ENCODE measurements at places on chromosomes 2 and 18.

GRCh38 chr18:79684787-79685186 is 5.2 kb downstream of the CTDP1 start:
- DNase-seq = no peak

- DNase-seq = no peak
These were observed 136.4 kb downstream of the LRP2 start for GRCh38 chr2:169225906-169226305.

- DNase-seq = no peak
These were observed 914.1 kb downstream of the CCDC85A start for GRCh38 chr2:57097855-57098254.

DNA sequence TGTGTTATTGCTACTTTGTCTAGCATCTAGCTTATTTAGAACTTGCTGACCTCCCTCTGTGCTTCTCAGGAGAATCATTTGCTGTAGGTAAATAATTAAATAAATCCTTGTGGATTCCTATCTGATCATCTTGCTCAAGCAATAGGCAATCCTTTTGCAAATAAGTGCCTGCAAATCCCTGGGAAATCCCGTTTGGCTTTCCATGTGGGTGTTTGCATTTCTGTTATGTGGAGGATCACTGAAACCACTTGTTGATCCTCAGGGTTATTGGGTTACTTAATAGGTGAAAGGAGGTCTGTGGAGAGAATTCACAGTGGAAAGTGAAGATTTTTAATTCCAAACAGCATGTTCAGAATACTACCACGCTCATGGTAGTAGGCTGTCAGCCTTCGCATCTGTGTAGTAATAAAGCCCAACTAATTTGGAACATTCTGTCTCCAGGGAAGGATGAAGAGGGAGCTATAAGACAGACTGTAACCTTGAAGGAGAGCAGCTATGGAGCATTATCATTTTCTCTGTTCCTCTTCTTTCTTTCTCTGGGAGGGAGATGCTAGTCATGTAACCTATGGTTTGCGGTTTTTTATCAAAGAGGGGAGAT is 72.5 kb downstream of the GULP1 start:
- no peak for DNase-seq

DNA sequence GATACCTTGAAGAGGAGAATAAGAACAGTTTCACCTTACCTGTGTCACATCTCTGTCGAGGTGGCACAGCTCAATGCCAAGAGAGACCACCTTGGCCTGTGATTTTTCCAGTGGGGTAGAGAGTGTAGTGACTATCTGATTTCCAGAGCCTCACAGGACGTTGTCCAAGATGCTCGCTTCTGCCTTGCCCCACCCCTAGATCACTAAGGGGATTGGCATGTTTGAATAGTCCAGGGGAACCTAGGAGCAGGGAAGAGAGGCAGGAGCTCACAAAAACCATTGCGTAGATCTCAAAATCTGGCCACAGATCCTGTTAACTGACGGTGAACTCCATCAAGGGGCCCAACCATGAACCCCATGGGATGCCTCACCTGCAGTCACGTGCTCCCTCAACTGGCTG is 24.2 kb downstream of the TMEM178A start:
- DNase-seq = no peak

DNA sequence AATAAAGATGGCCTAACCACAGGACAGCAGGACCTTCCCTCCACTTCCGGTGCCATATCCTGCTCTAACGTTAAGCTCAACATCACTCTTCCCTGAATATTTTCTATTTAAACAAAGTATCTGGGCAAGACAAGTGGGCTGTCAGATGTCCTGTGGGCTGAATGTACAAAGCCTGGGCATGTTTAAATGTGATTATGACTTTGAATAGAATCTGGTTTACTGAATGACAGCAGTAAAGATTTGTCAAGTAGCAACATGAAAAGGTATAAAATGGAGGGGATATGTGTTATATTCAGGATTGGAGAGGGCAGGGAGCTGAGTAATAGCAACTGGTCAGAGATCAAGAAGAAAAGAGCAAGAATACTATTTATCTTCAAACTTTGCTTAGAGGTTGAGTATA is 540.9 kb downstream of the NRXN1 start:
- DNase-seq = no peak

GRCh38 chr2:109203246-109204011 is 74.4 kb downstream of the SH3RF3 start:
- DNase-seq = no peak

DNA sequence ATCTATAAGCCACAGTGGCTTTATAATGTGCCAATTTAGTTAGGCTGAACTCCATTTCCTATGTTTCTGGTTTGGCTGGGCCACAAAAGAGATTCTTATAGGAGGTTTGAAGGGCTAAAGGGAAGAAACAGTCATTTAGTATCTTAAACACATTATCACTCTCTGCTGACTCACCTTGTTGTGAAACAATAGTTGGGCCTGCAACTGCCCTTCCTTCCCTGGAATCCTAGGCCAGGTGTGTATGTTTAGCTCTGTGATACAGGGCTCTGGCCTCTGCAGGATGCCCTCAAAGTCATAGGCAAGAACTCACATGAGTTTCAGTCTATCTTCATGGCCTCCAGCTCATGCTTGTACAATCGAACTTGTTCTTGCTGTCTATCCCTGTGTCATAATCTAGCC is 400.0 kb upstream of the CELF4 start:
- DNase-seq = no peak

- no peak for DNase-seq
These were observed 64.7 kb downstream of the TEX51 start for GRCh38 chr2:126963390-126963789.

GRCh38 chr2:128784626-128785306 is 466.1 kb upstream of the HS6ST1 start:
- DNase-seq = no peak

DNA sequence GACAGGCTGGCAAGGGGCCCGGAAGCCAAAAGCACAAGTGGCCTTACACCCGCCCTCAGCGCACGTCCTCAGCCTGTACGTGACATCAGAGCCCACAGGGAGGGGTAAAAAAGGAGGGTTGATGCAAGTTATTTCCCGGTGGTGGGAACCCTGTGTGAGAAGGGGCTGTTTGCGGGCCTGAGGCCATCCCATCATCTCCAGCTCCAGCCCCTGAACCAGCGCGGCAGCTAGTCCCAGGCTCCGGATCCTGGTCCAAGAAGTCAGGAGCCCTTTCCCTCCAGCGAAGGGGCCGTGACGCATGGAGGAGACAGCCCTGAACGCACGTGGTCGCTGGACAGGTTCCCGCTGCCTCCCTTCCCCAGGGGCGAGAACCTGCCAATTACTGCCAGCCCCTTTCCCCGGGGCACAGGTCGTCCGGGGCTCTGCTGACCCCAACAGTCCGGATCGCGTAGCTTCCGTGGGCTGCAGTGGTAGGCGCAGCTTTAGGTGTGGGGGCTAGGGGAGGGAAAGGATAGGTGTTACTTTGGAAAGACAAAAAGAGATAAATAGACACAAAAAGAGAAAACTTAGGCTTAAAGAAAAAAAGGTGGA is 1.3 kb upstream of the LRP2 start:
- DNase-seq = no peak

GRCh38 chr18:24515721-24516120 is 55.3 kb downstream of the HRH4 start:
- no peak for DNase-seq

- DNase-seq = no peak
These were observed 14.4 kb upstream of the ALLC start for GRCh38 chr2:3643371-3644245.

GRCh38 chr2:74887445-74887951 is 53.6 kb downstream of the HK2 start:
- DNase-seq = no peak

GRCh38 chr18:24080861-24081260 is 58.0 kb upstream of the CABYR start:
- DNase-seq = no peak

DNA sequence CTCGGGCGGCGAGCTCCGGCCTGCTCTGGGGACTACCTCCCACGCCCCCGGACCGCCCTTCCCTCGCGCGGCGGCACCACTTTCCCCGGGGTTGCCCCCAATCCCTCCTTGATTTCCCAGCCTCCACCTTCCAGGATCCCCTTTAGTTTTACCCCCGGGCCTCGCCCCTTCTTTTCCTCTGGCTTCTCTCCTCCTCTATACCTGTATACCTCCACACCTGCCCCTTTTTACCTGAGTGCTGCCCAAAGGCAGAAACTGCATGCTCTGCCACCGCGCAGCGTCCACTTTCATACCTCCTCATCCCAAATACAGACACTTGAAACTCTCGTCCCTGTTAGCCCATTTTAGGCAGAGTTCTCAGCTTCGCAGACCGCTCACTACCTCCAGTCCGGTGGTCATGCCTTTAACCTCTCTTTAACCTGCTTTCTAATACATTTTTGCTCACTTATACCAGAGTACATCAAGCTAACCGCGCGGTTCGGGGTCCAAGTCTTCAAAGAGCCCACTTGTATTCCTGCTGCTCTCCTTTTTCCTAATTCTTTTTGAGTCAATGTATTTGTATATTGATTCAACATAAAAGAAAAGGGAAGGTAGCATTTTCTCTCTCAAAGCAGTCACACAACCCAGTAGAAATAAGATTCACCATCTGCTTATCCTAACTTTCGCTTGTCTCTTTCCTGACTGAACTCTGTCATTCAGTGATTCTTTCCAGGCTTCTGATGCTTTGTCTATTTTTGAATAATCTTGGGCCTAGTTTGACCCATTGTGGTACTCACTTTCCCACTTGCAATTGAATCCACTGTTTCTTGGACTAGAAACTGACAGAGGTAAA is 901 bp downstream of the SPOPL start:
- DNase-seq = peak; percentile 4

DNA sequence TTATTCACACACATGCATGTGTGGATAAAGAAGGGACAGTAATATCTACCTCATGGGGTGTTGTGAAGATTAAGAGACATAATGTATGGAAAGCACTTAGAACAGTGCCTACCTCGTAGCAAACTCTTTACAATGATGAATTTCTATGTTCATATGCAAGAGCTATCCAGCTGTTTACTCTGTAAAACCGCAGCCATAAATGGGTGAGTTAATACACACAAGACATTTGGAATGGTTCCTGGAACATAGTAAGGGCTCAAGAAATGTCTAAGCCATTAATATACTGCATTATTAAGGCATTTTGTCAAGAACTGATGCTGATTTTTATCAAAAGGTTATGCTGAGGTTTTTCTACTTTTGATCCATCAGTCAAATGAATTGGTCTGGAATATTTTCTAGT is 1076.2 kb downstream of the TSN start:
- DNase-seq = no peak

DNA sequence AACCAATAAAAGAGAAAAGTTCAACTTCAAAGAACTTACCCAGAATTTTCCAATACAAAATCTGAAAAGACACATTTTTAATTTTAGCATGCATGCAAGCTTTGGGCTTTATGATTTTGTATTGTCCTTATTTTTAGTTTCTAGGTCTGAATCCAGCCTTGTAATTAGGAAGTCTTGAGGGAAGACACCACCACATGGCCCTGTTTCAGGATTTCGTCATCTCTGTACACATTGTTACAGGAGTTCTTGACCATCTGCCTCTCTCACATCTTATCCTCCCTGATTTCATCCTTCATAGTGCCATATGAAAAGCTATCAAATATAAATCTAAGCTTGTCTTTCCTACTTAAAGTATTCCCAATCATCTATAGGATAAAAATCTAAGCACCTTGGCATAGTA is 176.1 kb downstream of the TXNL1 start:
- no peak for DNase-seq

Data from activated CD8-positive, alpha-beta memory T cell treated with anti-CD3 and anti-CD28 coated beads for 4 hours (primary cell).